ENCODE measurements at places on chromosomes 5 and 9. TPM values are rescaled to one million over a fixed set of nuclear protein-coding genes. Genes with fewer than 3 reads are reported as not detected.

The PCDHGA3 gene
- total RNA-seq: 0.32 TPM

The ANAPC2 gene
- total RNA-seq: 21.0 TPM

The VLDLR gene
- 7.4 TPM for total RNA-seq

The INSL4 gene
- not detected for total RNA-seq

The SOWAHA gene
- total RNA-seq: not detected

The IL13 gene
- not detected for total RNA-seq

The TMED9 gene
- total RNA-seq: 228 TPM

The DNM1 gene
- 0.69 TPM for total RNA-seq

The ITGA2 gene
- 30.0 TPM for total RNA-seq

The CDKN2B gene
- total RNA-seq: 3.1 TPM

The MATR3 gene
- 160 TPM for total RNA-seq

The SPINK4 gene
- not detected for total RNA-seq

Data from bladder microvascular endothelial cell (primary cell).